Adrenal gland (tissue), 19 donors: ENCODE measurements at places on chromosomes 7 and 10. TPM values are rescaled to one million over a fixed set of nuclear protein-coding genes. Genes with fewer than 3 reads are reported as not detected.

The OPN1SW gene
- total RNA-seq = not detected

The IGF2BP3 gene
- 0.68 TPM for total RNA-seq

The CLRN3 gene
- not detected for total RNA-seq

GRCh38 chr10:123415523-123415922 lies 250.6 kb upstream of the GPR26 start:
- no peak for DNase-seq

The SPDYE6 gene
- total RNA-seq = not detected

DNA sequence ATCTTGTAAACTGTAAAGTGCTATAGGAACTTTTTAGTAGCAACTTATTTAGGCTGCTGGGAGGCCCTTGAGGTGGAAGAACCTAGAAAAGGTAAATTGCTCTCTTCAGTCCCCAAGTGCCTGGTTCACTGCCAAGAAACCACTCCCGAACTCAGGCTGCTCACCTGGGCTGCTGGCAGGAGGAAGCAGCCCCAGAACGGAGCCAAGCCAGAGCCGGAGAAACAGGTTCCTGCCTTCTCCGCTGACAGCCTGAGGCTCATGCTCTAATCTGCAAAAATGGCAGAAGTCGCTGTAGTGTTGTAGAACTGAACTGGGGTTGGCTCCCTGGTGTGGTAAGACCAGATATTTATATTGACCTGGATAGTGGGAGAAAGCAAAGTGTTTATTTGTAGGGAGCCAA lies 136.0 kb downstream of the CUL2 start:
- DNase-seq = no peak

- no peak for DNase-seq
Measured at GRCh38 chr10:131858118-131858515, 42.7 kb upstream of the PPP2R2D start.

GRCh38 chr7:51162724-51163329 lies 153.8 kb downstream of the COBL start:
- DNase-seq = peak; percentile 73

DNA sequence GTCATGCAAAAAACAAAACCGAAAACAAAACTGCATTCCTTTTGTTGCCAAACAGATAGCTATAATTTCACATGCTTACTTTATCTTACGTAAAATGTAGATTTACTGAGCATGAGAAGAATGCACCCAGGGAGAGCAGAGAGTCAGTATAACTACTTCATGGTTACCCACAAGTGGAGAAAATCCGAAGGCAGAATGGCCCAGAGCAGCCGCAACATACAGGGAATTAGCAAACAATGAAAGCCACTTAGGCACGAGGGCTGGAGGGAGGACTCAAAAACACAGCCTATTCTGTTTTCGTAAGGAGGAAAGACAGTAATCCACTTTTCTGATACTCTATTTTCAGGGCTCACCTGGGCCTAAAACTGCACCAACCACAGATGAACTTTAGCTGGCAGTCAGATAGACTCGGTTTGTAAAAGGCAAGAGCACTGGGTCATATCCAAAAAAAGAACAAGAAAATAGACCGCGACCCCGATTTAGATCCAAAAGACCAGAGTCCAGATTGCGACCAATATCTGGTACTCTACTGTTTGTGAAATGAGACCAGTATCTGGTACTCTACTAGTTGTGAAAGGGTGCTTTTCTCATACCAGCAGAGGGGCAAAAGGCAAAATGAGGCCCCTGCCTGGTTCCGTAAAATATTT lies 1.3 kb downstream of the ITPRIP start:
- no peak for DNase-seq

The C7orf33 gene
- total RNA-seq = not detected

DNA sequence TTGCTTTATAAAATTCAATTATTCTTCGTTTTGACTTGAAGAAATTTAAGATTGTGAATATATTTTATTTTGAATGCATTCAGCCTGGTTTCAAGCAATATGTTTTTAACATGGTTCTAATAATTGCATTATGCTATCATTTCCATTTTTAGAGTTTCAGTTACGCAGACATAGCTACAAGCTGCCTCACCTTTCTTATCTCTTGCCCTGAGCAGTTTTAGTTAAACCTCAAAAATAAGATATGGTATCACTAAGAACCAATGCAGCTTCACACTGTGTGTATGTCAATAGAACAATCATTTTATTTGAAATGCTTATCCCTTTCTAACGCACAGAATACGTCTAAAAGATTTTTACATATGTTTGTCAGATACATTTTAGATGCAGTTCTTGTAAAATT lies 632.6 kb upstream of the KCND2 start:
- no peak for DNase-seq
